Hematopoietic multipotent progenitor cell treated with erythropoietin and hydrocortisone succinate and interleukin-3 and kit ligand, for 8 days (in vitro differentiated cells): ENCODE measurements at places on chromosomes 12 and 14.

GRCh38 chr12:58907391-58907790 is 12.9 kb downstream of the LRIG3 start:
- no peak for DNase-seq

- no peak for DNase-seq
These were observed 117.2 kb downstream of the CALM1 start for GRCh38 chr14:90514015-90514398.

DNA sequence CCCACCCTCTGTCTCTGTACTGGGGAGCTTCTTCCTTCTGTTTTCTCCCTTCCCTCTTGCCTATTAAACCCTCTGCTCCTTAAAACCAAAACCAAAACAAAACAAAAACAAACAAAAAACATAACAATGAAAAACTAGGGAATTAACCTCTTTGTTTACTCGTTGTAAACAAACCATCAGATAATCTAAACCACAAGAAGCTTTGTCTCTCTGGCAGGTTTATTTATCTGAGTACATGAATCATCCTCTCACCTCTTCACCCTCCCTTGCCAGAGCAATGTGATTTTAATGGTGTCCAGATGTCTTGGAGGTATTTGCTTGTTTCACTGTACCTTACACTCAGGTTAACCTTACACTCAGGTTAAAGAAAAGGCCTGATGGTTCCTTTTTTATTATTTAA is 66.1 kb downstream of the DYRK2 start:
- DNase-seq: no peak

GRCh38 chr14:41925409-41925808 is 318.7 kb downstream of the LRFN5 start:
- no peak for DNase-seq

GRCh38 chr12:41437563-41437962 is 249.4 kb downstream of the PDZRN4 start:
- DNase-seq: no peak

GRCh38 chr12:113161415-113162016 is 12.0 kb downstream of the CFAP73 start:
- DNase-seq: peak; percentile 49

DNA sequence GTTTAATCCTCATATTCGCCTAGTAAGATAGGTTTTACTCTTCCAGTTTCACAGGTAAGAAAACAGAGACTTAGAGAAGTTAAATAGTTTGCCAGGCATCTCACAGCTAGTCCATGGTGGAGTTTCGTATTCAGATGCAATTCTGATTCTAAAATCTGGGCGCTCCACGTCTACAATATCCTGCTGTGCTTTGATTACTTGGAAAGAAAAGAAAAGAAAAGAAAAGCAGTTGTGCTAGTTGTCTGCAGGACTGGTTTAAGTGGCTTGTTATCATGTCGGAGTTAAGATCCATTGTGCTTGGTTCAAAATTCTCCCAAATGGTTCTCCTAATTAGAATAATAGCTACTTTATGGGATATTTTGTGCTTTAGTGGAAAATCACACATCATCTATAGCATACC is 18.6 kb downstream of the AKAP3 start:
- no peak for DNase-seq

DNA sequence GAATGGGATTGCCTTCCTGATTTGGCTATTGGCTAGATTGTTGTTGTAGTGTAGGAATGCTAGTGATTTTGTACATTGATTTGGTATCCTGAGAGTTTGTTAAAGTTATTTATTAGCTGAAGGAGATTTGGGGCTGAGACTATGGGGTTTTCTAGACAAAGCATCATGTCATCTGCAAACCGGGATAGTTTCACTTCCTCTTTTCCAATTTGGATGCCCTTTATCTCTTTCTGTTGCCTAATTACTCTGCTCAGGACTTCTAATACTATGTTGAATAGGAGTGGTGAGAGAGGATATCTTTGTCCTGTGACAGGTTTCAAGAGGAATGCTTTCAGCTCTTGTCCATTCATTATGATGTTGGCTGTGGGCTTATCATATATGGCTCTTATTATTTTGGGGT is 265.7 kb upstream of the MGAT4C start:
- no peak for DNase-seq

DNA sequence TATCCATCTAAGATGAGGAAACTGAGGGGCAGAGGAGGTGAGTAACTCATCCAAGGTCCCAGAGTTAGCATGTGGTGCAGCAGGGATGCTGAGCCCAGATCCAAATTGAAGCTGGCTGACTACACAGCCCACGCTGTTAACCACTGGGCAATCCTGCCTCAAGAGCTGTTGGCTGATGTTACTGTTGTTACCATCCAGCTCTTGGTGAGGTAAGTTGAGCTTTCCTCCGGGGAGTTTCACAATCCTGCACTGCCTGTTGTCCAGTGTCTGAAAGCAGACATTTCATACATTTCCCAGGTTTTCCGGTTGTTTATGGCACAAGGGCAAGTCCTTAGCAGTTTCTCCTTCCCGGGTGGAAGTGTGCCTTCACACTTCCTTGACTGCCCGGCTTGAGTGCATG is 14.5 kb downstream of the CYP46A1 start:
- no peak for DNase-seq

- DNase-seq: peak; percentile 37
These were observed 40.7 kb downstream of the LRRIQ1 start for GRCh38 chr12:85076688-85077430.

- DNase-seq: peak; percentile 79
These were observed at the start of gene DGLUCY for GRCh38 chr14:91113829-91114078. Gene DGLUCY (plus strand): TSS chr14:91114073. CDS start chr14:91160295, 46,222 bp downstream.

GRCh38 chr12:100624571-100624970 is 51.1 kb downstream of the GAS2L3 start:
- no peak for DNase-seq

DNA sequence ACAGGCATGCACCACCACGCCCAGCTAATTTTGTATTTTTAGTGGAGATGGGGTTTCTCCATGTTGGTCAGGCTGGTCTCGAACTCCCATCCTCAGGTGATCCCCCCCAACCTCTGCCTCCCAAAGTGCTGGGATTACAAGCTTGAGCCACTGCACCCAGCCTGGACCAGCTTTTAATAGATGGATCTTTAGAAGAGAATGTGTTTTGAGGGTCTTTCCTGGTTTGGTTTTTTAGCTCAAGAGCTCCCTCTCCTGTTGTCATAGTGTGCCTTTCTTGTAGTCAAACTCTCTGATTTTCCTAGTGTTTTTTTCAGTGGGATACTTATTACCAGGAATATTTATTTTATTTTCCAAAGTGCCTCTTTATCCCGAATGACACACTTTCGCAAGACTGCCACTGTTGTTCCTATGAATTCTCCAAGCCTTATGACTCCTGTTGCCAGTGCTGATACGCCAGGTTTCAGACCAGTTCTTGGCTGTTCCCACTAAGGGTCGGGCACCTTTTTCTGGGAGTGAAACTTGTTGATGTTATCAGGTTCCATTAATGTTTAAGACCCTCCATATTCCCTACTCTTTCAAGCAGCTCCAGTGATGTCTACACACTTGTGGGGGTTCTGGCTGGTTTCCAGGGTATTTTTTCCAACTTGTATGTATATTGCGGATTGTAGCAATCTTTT is 31.5 kb upstream of the LIMA1 start:
- DNase-seq: peak; percentile 49

DNA sequence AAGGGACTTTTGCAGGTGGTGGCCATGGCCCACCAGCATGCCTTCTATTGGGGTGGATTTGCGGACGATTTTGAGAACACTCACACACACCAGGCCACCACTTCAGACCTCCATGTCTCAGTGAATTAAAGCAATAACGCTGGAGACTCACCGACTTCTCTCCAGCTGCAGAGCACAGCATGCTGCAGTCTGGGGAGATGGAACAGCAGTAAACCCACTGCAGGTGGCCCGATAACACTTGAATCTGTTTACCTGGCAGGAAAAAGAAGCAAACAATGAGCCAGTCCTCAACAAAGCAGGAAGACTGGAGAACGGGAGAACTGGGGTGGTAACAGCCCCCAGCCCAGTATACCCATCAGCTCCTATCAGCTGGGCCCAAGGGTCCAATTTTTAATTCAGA is 21.6 kb downstream of the RFC5 start:
- no peak for DNase-seq

DNA sequence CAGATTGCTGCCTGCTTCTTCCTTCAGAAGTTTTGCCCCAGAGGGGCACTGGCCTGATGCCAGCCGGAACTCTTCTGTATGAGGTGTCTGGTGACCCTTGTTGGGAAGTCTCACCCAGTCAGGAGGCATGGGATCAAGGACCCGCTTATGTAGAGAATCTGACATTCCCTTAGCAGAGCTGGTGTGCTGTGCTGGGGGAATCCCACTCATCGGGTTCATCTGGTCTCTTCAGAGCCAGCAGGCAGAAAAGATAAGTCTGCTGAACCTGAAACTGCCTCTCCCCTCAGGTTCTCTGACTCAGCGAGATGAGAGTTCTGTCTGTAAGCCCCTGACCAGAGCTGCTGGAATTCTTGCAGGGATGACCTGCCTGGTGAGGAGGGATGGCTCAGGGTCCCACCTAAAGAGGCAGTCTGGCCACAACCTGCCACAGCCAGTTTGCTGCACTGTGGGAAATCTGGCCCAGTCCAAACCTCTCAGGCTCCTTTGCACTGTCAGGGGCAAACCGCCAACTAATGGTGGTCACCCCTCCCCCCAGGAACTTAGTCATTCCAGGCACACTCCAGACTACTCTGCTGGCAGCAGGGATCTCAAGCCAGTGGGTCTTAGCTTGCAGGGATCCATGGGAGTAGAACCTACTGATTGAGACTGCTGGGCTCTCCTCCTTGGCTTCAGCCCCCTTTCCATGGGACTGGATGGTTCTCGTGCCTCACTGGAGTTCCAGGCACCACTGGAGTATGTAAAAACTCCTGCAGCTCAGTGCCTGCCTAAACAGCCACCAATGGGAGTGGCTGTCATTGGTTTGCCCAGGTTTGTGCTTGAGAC is 4.1 kb downstream of the CLEC2D start:
- DNase-seq: peak; percentile 80
